ENCODE measurements at places on chromosomes 5 and 9.
A peak's percentile ranks its signal among the peaks of the same experiment; 100 is the strongest.

DNA sequence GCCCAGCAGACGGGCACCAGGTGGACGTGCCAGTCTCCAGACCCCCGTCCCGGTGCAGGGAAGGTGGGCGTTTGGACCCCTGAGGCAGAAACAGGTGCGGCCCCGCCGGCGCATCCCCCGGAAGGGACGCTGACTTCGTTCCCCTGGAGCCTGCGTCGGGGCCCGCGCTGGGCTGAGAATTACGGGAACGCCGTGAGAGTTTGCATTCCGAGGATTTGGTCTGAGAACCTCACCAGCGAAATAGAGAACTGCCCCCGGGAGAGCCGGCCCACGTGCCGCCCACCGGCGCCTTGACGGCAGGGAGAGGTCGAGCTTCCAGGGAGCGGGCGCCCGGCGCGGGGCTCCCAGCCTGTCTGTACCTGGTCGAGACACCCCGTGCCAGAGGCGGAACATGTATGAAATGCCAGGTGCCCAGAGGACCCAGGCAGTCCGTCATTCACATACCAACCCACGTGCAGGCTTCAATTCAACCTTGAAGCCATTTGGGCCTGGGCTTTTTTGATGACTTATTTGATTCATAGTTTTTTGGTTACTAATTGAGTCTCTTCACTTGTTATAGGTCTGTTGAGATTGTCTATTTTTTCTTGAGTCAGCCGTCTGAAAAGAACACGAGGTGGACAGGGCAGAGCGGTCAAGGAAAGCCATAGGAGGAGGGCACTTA is 877 bp upstream of the CAMSAP1 start:
- DNase-seq, result no peak

DNA sequence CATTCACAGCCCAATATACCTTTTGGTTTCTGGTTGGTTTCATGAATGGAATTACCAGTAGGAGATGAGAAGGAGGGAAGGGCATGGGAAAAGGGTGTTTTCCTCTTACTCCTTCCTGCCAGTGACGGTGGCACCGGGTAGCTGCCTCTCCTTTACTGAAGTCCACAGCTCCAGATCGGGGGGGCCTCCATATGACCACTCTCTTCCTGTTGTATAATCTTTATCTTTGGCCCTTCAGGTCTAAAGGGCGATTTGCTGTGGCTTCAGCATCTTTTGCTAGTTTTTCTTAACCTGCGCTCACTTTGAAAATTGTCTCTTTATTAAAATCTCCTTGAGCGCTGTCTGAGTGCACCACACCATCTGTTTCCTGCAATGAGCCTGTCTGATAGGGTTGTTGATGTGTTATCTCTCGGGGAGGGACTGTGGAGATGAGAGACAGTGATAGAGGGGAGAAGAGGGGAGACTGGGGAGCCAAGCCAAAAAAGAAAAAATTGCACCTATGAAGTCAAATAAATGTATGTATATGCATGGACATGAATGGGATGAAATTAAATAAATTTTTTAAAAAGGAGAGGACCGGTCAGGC is 449.3 kb upstream of the KLF4 start:
- DNase-seq, result no peak

- DNase-seq, result no peak
Observed at GRCh38 chr5:96855031-96855872, 21.0 kb upstream of the ERAP2 start.

GRCh38 chr9:129822898-129823541 is 916 bp downstream of the TOR1A start:
- DNase-seq, result no peak

- peak; percentile 4 for DNase-seq
Observed at GRCh38 chr9:130626249-130626996, 38.0 kb upstream of the PRDM12 start.

GRCh38 chr5:150398722-150399523 is 13.8 kb downstream of the CD74 start:
- no peak for DNase-seq

GRCh38 chr9:2354856-2355696 is 266.5 kb upstream of the VLDLR start:
- no peak for DNase-seq

DNA sequence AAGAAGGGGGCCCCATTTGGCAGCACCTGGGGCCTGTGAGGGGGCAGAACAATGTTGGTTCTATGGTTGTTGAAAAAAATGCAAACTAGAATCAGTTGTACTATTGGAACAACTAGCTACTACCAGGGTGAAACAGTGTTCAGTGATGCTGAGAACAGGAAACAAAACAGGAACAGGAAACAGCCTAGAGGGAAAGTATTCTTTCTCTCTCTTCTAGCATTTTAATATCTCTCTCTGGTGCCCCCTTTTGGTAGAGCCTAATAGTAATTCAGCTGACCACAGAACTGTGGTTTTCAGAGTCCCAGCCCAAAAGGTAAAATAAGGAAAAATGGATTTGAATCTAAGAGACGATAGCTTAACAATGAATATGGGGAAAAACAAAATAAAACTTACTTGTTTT is 138.0 kb upstream of the KCNN2 start:
- DNase-seq, result no peak

- DNase-seq, result no peak
Observed at GRCh38 chr5:41721516-41721915, 148.7 kb downstream of the OXCT1 start.

GRCh38 chr9:76531231-76531780 is 72.3 kb downstream of the GCNT1 start:
- no peak for DNase-seq

DNA sequence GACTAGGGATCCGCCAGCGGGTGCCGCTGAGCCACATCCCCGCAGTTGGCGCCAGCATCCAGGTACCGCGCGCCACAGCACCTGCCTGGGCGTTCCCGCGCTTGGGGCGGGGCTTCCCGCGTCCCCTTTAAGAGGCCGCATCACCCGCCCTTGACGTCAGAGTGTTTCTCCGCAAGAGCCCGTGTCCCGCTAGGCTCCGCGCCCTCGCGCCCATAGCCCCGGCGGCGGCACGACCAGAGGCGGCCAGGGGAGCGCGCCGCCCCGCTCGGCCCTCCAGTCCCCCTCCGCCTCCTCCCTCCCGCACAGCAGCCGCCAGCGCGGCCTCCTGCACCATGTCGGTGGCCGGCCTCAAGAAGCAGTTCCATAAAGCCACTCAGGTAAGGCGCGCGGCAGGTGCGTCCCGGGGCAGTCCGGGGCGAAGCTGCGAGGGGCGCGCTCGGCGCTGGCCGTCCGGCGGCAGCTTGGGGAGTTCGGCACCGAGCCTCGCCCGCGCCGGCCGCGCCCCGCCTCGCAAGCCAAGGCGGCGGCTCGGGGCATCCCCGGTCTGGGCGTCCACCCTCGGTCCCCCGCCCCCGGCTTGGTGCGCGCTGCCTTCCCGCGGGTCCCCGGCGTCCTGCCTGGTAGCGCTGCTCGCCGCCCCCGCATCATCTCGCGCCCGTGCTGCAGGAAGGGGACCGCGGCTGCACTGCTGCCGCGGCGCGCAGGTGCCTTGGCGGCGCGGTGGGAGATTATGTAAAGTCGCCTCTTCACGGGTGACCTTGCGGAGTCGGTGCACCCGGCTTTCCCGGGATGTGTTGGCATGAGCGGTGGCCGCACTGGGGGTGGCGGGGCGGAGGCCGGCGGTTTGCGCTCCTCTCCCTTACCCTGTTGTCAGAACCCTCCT is at the start of gene SH3GL2:
TSS of gene SH3GL2 (plus strand) at position 156 of the 883 bp plus-strand sequence.
- peak; percentile 79 for DNase-seq

- DNase-seq, result peak; percentile 75
Observed at GRCh38 chr9:120875954-120876841, 790 bp downstream of the PHF19 start.

DNA sequence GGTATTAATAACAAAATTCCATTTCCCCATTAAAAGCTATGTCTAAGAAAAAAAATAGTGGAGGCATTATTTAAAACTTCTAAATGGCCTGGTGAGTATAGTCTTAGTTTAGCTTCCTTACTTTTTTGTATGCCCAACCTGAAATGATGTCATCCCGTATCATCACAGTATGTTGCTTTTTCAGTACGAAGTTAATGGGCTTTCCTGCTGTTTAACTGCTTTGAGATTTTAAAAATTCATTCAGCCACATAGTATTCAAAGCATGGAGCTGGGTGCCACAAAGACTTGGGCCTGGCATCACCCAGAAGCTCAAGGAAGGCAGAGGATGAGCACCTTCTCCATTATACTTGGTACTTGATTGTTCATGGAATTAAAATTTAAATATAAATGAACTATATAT is 7.4 kb downstream of the F2RL2 start:
- no peak for DNase-seq

- DNase-seq, result no peak
Observed at GRCh38 chr9:27339661-27340284, 42.8 kb upstream of the EQTN start.

DNA sequence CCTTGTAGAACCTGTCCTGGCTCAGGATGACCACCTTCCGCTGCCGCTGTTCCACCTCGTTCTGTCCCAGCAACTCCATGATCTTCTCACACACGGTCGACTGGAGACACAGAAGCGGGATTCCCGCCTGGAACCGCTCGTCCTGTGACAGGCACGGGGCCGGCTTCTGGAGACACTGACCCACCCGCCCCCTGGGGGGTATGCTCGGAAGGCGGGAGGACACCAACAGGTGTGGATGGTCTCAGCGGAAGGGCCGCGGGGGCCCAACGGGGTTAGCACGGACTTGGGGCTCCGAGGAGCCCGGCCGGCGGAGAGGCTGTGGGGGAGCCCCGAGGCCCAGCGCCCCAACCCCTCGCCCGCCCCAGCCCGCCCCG is 530 bp downstream of the UCK1 start:
- DNase-seq, result peak; percentile 78

DNA sequence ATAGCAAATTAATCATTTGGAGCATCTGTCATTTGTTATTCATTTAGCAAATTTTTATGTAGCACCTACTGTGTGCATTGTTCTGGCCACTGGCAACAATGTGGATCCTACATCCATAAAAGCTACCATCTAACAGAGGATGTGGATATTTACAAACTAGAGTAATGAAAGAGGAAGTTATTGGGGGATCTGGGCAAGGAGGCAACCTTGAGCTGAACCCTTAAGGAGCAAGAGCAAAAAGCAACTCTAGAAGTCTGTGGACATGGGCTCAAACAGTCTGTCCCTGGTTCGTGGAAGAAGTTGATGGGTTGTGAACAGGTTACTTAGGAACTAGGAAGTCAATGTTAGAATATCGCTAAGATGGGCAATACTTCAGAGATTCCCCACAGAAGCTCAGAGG is 259.9 kb downstream of the SYK start:
- no peak for DNase-seq

DNA sequence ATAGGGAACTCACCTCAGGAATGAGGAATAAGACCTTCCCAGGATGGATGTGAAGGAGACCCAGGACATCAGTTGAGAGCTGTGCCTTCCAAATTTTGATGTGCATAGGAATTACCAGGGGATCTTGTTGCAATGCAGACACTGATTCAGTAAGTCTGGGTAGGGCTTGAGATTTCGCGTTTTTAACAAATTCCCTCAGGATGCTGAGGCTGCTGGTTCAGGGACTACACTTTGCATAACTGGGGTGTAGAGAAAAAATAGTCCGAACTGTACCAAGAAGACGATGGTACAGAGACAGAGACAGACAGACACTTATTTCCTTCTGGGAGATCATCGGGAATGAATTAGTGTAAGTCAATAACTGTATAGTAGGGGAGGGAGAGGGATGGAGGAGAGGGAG is 82.3 kb upstream of the FREM1 start:
- no peak for DNase-seq

DNA sequence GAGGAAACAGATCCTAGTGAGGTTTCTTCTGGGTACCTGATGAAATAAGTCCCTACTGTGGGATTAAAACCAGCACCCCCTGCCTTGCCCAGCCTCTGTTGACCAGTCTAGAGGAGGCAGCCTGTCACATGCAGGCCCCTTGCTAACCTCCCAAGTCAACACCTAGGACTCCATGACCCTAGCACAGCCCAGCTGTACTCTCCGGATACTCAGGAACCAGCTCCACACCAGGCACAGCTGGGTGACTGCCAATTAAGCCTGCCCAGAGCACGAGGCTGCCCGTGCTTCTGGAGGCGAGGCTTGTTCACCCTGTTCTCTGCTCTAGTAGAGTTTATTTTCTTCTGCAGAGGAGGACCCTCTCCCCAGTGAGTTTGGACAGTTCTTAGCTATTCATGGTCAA is 92.5 kb downstream of the SNX24 start:
- no peak for DNase-seq

DNA sequence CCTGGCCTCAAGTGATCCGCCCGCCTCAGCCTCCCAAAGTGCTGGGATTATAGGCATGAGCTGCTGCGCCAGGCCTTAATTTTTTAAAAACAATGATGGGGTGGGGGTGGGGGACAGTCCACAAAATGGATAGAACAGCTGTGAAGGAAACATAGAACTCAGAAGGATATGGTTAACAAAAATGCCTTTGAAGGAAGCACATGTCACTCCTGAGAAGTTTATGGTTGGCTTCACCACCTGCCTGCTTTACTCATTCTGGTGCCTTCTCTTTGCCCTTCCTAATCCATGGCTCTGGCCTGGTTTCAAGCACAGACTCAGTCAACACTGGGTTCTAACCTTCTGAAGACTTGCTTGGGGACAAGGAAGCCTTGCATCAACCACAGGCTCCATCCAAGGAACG is 10.3 kb downstream of the BAG1 start:
- DNase-seq, result no peak

GRCh38 chr5:9655641-9656040 is 25.5 kb upstream of the TAS2R1 start:
- DNase-seq, result no peak

DNA sequence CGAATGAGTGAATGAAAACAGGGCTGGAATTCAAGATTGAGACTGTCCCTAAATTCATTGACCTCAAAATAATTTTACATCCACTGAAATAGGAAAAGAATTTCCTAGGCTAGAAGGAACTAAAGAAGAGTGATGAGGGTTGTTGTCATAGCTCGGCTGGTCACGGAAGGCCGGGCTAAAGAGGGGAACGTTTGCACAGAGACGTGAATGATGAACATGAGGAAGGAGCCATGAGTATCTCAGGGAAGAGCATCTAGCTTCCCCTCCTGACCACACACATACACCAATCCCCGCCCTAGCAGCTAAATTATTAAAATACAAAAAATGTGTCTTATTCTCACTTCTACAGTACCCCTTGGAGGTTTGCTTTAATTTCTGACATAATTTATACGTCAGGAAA is 124.4 kb upstream of the ABCA1 start:
- no peak for DNase-seq

GRCh38 chr5:66608501-66608900 is 12.3 kb downstream of the MAST4 start:
- no peak for DNase-seq

DNA sequence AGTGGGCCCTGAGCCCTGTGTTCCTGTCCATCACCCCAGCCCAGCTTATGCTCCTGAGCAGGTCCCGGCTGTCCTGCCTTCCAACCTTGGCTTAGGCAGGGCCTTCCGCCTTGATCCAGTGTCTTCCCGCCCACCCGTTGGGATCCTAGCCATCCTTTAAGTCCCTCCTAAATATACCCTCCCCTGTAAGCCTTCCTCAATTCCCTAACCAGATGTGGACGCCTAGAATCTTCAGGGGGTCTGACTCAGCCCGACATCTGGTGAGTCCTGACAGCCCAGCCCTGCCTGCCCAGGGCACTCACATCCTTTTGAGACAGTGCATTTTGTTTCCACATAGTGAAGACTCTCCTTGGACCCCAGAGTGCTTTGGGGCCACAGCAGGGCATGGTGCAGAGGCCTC is 23.7 kb downstream of the SLC6A7 start:
- peak; percentile 45 for DNase-seq
